ENCODE measurements at places on chromosomes 5 and 9. TPM values are rescaled to one million over a fixed set of nuclear protein-coding genes. Genes with fewer than 3 reads are reported as not detected.

GRCh38 chr5:85143138-85143537 lies 758.5 kb upstream of the EDIL3 start:
- H3K27ac ChIP-seq: no peak overlapping the region
- DNase-seq: no peak
- no peaks in the 10 kb centered on the region for H3K36me3 ChIP-seq

GRCh38 chr5:53331463-53331862 lies 149.0 kb upstream of the FST start:
- no peak overlapping the region for H3K4me3 ChIP-seq
- no peaks in the 10 kb centered on the region for H3K4me1 ChIP-seq
- H3K27me3 ChIP-seq: no peaks in the 10 kb centered on the region
- no peaks in the 10 kb centered on the region for H3K36me3 ChIP-seq
- H3K27ac ChIP-seq: no peak overlapping the region

DNA sequence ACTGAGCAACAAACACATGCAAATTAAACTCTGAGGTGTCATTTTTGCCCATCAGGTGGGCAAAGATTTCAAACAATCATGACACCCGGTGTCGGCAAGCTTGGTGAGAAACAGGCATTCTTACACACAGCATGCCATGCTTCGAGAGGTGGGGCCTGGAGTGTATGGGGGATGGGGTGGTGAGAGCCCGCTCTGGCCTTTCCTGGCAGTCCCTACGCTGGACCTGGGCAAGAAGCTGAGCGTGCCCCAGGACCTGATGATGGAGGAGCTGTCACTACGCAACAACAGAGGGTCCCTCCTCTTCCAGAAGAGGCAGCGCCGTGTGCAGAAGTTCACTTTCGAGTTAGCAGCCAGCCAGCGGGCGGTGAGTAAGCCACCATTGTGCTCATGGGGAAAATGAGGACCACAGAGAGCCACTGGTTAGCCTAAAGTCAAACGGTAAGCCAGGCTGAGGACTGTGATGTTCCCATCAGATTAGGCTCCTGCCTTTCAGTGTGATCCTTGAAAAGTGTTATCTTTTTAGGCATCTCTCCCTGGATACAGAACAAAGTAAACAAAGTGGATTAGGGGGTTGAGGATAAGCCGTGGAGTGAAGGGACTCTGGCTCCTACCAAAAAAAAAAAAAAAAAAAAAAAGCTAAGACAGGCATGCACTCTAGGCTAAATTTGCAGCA lies 9.4 kb downstream of the MYOZ3 start:
- no peaks in the 10 kb centered on the region for H3K36me3 ChIP-seq
- peaks cover 18% of the 10 kb centered on the region for H3K4me1 ChIP-seq
- peaks cover 12% of the 10 kb centered on the region for H3K27me3 ChIP-seq
- no peak overlapping the region for H3K27ac ChIP-seq

- peak within 1 kb of the TSS; percentile 61 for H3K4me3 ChIP-seq
- H3K36me3 ChIP-seq: peaks cover 8% of the 10 kb centered on the region
- H3K4me1 ChIP-seq: peaks cover 21% of the 10 kb centered on the region
- peak; percentile 27 for DNase-seq
These were observed at the start of gene ITK for GRCh38 chr5:157180374-157181264. TSS of gene ITK (plus strand) at chr5:157180840. CDS start at chr5:157180978, 138 bp downstream.

The FBXL7 gene
- not detected for total RNA-seq

The N4BP3 gene
- 9.0 TPM for total RNA-seq

The GIN1 gene
- 3.4 TPM for total RNA-seq

The IFT74 gene
- total RNA-seq: 6.0 TPM

The OR13F1 gene
- not detected for total RNA-seq

Measured in natural killer cell (primary cell).